ENCODE measurements at places on chromosomes 2 and 18.

DNA sequence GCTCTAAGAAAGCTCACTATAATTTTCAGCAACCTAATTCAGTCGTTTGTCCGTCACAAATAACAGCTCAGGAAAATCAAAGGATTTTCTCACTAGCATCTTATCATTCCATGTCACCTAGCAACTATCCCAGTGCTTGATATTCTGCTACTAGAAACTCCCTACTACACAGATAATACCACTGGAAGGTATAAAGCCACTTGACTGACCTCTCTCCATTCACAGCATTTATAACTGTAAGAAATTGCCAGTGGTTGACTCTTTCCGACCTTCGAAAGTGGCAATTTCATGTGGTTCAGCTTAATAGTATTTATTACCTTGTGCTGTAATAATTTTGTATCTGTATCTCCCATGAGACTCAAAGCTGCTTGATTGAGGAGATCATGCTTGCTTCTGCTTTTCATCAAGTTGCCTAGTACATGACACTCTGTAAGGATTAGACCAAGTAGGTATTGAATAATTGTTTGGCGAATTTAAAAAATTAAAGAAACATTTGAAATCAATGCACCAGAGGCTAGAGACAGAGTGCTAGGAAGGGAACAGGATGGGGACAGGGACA is 79.6 kb upstream of the TACR1 start:
- DNase-seq: no peak

DNA sequence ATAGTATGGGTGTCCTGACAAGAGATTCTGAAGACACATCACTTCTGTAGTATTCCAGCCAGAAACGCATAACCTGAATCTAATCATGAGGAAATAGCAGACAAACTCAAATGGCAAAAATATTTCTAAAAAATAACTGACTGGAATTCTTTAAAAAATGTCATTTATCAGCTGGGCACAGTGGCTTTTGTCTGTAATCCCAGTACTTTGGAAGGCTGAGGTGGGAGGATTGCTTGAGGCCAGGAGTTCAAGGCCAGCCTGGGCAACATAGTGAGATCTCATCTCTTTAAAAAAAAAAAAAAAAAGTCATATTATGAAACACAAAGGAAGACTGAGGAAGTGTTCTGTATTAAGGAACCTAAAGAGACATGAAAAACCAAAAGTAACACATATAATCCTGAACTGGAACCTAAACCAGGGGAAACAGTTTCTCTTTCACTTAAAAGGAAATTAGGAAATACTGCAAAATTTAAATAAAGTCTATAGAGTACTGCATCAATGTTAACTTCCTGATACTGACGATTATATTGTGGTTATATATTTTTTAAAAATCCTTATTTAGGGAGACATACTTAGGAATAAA is 29.9 kb downstream of the SESTD1 start:
- DNase-seq: no peak

GRCh38 chr2:230234122-230234722 is 8.7 kb downstream of the SP140 start:
- DNase-seq: no peak

DNA sequence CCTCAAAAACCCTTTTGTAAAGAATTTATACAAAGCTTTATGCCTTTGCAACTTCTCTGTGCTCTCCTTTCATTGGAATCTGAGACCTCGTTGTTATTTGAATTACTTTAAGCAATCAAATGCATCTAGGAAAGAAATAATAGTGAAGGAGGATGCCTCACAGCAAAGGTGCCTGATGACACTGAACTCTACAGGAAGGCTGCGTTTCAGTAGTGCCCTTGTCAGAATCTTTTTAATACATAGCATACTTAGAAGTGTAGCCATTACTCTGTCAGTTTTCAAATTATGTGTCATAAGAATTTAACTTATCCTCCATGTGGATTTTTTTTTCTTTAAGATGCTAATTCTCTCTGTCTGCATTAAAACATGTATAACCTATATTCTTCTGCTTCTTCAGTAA is 9.6 kb upstream of the LYPD6B start:
- DNase-seq: no peak

DNA sequence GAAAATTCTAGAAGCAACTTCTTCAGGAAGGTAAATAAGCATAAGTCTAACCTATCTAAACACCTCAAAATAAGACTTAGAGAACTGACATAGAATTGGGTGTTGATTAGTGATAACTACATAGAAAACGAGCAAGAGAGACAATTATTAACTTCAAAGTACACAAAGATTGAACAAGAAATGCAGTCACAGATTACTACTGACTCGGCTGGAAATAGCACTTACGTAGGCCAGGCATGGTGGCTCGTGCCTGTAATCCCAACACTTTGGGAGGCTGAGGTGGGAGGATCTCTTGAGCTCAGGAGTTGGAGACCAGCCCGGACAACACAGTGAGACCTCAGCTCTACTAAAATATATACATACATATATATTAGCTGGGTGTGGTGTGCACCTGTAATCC is 95.3 kb downstream of the NOL10 start:
- no peak for DNase-seq

GRCh38 chr2:69131983-69132675 is 119.2 kb downstream of the ANTXR1 start:
- DNase-seq: no peak

DNA sequence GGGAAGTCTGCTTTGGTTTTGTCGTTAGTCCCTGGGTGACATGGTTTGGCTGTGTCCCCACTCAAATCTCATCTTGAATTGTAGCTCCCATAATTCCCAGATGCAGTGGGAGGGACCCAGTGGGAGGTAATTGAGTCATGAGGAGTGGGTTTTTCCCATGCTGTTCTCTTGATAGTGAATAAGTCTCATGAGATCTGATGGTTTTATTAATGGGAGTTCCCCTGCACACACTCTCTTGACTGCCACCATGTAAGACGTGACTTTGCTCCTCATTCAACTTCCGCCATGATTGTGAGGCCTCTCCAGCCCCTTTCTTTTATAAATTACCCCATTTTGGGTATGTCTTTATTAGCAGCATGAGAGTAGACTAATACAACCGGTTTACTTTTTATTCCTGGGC is 405.8 kb upstream of the ID2 start:
- DNase-seq: no peak

DNA sequence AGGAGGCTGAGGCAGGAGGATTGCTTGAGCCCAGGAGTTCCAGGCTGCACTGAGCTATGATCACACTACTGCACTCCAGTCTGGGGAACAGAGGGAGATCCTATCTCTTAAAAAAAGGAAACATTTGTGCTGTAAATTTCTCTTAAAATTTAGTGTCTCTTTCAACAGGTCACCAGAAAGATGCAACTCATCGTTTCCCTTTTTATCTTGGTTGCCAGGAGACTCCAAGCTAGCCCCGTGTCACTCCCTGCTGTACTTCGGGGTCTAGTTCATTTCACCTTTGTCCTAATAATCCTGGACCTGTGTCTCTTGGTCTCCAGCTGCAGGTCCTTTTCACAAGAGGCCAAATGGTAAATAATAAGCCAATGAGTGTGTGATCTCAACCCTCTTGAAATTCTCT is 7.1 kb downstream of the HS1BP3 start:
- no peak for DNase-seq

- DNase-seq: no peak
Measured at GRCh38 chr2:124533226-124533954, 508.3 kb downstream of the CNTNAP5 start.

GRCh38 chr18:50632895-50633515 is 73.1 kb downstream of the MAPK4 start:
- DNase-seq: no peak

DNA sequence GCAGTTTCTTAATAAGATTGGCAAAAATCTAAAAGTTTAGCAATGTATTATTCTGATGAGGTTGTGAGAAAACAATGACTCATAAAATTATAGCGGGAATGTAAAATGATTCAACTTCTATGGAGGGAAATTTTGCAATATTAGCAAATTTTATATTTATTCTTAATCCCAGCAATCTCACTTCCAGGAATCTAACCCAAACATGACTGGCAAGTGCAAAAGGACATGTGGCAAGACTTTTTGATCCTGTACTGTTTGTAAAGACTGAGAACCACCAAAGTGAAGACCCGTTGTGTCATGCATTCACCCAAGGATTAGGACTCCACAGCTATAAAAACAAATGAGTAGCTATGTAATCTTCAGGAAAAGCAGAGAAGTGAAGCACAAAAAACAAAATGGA is 234.8 kb upstream of the KYNU start:
- DNase-seq: no peak

DNA sequence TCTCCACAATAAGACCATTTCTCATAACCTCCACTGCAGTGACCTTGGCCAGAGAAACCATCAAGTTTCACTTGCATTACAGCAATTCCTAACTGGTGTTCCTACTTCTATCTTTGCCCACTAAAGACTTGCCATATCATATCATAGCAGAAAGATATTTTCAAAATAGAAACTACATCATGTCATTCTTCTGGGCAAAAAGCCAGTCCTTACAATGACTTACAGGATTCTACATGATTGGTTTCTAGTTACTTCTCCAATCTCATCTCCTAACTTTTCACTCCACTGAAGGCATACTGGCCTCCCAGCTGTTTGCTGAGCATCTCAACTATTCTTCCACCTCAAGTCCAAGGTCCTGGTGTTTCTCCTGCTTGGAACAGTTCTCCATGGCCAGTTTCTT is 151.4 kb downstream of the HNMT start:
- no peak for DNase-seq

- DNase-seq: no peak
Measured at GRCh38 chr2:166942377-166942776, 54.1 kb downstream of the XIRP2 start.

DNA sequence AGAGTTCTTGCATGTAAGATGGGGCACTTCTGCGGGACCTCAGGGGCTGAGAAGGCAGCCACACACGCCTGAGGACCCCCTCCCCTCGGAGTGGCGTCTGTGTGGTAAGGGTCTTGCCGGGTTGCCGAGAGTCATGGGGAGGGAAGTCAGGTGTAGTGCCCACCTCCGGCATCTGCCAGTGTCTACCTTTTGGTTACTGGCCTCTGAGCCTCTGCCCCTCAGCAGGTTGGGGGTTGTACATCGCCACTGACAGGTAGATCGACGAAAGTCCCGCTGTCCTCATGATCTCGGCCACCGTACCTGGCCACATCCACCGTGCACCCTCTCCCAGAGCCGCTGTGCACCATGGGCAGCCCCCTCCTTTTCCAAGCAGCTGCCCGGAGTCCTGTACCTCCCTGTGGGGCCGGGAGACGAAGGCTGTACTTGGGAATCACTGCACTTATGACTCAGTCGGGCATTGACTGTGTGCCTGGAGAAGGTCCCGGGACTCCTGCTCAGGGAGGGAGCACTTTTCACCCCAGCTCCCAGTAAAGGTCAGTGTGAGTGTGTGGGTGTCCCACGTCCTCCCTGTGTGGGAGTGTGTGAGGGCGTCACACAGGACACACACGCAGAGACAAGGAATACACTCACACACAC is 332.4 kb upstream of the MYT1L start:
- DNase-seq: no peak

DNA sequence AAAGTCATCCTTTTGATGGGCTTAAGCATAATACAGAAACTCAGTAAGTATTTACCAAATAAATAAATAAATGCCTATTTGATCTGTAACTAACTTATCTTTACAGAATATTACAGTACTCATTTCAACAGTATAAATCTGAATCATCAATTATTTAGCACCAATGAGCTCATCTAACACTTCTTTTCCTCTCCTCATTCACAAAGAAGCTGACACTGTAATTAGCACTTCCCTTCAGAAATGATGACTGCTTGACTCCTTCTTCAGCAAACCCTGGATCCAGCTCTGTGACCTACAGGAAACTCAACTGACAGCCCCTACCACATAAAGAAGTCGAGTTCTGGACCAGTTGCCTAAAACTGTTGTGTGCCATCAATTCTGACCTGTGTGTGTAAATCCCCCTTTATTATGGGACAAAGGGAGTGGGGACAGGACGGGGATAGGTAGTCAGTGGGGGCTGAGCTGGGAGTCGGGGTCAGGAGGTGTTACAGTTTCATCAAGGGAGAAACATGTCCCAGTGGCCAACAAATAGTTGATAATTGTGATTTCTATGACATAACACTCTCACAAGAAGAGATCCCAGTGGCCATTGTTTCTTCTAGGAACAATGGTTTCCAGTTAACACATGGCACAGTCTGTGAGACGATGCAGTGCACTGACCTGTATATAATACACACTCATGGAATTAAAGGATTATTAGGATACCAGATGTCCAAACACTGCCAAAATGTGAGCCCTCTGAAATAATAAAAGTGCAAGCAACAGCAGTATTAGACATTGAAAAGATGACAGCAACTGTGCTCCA is 68.7 kb downstream of the STK39 start:
- DNase-seq: no peak

DNA sequence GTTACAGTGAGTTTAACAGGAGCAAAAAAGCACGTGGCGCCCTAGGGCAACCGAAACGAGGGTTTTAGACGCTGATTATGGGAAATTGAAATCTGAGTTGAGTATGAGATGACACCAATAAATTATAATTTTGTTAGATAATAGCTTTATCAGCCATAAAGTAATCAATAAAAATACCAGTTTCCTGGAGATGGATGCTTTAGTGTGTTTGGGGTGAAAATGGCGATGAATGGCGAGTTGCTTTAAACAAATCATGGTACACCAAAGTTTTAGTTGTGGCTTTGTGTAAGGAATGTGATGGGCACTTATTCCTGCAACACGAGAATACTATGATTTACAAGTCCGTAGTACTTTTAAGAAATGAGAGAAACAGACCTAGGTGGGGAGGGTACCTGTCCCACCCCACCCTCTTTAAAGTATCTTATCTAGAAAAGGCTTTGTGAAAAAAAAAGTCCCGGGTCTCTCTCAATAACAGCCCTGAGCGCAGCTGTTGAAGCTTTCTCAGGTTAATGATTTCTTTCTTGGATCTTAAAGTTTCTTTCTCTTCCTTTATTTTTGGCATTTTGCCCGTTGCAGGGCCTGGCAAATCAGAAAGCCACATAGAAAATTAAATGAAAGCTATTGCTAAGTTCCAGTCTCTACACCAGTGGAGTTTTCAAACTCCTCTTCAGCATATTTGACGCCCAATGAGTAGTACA is 1.5 kb upstream of the RRM2 start:
- DNase-seq: no peak

DNA sequence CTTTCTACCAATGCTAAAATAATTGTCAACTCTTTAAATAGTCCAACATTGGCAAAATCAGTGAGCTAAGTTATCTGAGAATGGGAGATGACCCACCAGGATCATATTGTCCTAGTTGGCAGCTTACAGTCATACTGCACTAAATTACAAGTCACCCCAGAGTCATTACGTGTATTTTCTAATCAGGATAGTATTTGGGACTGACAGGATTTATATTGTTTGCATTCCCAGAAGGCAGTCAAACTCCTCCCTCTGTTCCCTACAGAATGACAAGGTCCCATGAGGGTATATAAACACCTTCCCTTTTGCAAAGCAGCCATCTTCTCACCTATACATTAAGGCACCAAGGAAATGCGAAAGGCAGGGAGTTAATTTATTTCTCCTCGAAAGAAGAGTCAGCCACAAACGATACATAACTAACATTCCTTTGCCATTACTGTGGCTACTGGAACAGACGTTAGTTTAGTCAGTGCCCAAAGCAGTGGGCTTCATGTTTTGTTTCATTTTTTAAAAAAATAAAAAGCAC is 125.3 kb downstream of the ANTXR1 start:
- no peak for DNase-seq

- DNase-seq: no peak
Measured at GRCh38 chr2:54678719-54679118, 44.7 kb upstream of the EML6 start.

GRCh38 chr18:62658028-62658427 is 57.3 kb upstream of the PHLPP1 start:
- DNase-seq: no peak
